Activated naive CD4-positive, alpha-beta T cell treated with Interleukin-2 at 50 U/mL for 16 hours (primary cell): ENCODE measurements at places on chromosomes 5 and 9.

GRCh38 chr5:113082547-113082905 is 105.9 kb downstream of the DCP2 start:
- DNase-seq, result no peak

GRCh38 chr5:126189862-126190261 is 233.3 kb upstream of the GRAMD2B start:
- DNase-seq, result no peak

DNA sequence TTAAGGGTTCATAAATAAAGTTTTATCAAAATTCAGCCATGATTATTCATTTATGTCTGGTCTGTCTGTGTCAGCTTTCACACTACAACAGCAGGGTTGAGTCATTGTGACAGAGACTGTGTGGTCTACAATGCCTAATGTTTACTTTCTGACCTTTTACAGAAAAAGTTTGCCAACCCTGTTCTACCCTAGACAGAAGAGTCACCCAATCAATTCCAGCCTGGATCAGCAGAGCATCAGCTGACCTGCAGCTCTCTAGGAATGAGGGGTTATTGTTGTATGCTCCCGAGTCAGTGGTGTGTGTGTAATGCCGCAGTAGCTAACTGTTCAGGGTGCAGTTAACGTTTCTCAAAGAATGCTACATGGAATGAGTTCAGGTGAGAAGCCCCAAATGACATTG is 87.3 kb downstream of the HRH2 start:
- no peak for DNase-seq

DNA sequence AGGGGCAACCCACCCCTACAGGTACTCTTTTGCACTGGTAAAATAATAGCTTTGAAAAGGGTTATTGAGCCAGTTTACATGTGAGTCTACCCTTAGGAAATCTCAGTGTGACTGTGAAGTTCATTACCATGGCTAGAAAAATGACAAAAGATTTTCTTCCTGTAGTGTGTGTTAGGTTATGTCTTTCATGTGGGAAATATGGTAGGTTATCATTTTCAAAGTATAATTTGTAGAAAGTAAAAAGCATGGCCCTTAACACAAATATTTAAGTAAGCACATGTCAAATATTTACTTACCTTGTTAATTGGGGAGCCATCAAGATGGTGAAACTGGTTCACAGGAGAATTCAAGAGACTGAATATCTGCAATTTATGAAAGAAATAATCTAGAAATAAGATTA is 37.3 kb upstream of the PLPP1 start:
- DNase-seq, result no peak

DNA sequence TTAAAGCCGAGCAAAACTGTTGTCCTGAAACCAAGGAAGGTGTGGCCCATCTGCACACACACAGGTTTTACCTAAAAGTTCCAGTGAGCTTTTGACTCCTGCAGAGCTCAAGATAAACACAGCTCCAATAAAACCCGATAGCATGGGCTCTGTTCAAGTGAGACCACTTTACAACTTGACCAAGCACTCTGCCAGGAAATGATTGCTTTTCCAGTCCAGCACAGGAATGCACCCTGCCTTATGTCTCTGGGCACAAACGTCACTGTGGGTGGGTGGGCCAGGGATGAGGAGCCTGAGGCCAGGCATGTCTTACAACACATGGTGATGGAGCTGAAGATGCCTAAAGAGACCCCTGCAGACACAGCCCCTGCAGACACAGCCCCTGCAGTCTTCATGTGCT is 115.3 kb downstream of the ROR2 start:
- no peak for DNase-seq

DNA sequence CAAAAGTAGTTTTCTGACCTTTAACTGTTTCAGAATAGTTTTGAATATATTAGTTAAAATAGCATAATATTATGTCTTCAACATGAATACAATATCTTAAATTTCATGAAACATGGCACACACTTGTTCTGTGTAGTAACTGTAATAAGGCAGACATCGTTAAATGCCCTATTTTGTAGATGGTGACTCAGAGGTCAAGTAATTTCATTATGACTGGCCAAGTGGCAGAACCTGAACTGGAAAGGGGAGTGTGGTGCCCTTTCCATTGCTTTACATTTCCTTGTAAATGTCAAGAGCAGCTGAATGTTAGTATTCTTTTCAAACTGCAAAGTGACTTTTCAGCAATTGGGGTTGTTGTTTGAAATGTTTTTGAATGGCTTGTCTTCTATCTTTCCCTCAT is 201.2 kb upstream of the CDKN2B start:
- DNase-seq, result no peak

DNA sequence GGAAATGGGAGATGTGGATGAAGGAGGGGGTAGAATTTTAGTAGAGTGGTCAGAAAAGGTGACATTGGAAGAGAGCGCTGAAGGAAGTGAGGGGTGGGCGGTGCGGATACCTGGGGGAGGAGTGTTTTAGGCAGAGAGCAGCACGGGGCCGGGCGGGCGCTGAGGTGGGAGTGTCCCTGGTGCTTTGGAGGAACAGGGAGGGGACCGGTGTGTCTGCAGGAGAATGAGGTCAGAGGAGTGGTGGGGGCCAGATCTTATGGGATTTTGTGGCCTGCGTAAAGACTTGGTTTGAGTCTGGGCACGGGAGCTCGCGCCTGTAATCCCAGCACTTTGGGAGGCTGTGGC is 5.8 kb upstream of the PSD2 start:
- no peak for DNase-seq

GRCh38 chr9:136083558-136084062 is 11.5 kb downstream of the NACC2 start:
- no peak for DNase-seq

DNA sequence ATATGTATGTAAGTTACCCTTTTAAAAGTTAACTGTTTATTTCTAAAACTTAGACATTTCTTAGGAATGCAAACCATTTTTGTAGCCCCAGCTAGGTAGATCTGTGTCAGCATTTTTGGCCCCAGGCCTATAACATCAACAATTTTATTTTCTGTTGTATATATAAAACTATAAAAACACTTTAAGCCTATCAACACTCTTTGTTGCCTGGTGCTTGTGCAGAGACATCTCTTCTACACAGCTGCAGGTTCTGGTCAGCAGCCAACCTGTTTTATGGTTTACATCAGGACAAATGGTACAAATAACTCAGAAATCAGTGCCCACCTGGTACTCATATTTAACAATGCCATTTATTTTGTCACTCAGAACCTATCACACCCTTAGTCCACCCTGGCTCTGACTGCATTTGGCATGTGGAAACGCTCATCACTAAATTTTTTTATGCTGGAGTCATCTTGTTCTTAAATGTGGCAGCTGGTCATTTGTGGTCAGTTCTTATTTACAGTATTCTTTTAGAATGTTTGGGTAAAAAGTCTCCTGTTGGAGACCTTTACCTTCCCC is 173.4 kb downstream of the DNAH5 start:
- DNase-seq, result no peak

- DNase-seq, result no peak
Measured at GRCh38 chr9:76876098-76876497, 29.8 kb downstream of the PRUNE2 start.

DNA sequence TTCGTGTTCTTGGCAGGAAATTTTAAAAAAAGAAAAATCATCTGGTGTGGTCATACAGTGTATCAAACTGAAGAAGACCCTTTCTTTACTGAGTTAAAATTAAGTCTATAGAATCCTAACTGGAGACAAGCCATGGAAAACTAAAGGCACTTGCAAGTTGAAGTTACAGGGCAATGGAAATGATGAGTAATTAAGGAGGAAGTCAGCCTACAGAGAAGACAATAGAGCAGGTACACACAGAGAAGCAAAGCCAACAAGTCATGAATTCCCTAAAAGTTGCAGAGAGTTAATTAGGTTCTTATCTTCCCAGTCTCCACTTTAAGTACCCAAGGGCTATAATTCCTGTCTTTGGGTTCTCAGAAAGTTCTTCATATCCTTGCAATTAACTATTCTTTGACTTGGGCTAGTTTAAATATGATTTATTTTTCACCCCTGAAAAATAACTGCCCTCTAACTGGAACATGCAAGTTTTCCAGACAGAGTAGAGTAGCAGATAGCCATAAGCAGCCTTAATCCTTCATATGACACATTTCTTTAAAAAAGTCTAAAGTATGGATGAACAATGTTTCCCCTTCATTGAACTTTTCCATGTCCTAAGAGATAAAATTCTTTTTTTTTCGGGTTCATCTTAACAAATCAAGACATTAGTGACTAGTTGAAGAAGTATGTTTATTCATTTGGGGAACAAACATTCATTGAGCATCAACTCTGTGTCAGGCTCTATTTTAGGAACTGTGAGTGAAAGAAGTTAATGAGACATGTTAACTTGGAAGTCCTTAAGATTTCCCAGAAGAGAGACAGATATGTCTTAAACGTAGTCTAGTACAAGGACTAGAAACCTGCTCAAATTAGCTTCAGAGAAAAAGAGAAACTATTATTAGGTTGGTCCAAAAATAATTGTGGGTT is 5.2 kb upstream of the ITGA2 start:
- DNase-seq, result no peak

DNA sequence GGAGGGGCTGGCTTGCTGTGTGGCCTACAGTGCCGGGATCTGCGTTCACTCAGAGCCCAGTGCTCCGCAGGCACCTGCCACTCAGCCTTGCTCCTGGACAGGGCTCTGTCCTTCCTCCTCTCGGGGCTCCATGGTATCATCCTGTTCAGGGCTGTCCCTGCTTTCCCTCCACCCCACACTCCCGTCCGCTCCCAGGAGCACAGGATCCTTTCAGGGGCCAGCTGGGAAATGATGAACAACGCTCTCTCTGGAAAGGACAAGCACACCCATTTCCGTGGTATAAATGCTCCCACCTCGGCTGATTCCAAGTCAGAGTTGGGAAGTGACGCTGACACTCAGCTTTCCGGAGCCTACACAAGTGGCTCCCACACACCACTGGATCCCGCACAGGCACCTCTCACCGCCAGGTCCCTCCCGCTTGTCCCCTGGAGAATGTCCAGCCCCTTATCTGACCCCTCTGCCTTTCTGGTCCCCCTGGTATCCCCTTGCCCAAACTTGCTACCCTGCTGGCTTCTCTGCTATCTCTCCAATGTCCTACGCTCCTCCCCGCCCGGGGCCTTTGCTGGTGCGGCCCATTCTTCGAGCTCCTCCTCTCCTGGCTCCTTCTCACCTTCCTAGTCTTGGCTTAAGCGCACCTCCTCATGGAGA is 21.3 kb downstream of the HMCN2 start:
- DNase-seq, result no peak
